ENCODE measurements at places on chromosomes 2 and 18. TPM values are rescaled to one million over a fixed set of nuclear protein-coding genes. Genes with fewer than 3 reads are reported as not detected.

Gene CIAO1
- total RNA-seq = 125 TPM

Gene SLC5A6
- total RNA-seq = 36.2 TPM

- no peak for DNase-seq
Measured at GRCh38 chr2:113979191-113980128, 89.6 kb downstream of the ACTR3 start.

DNA sequence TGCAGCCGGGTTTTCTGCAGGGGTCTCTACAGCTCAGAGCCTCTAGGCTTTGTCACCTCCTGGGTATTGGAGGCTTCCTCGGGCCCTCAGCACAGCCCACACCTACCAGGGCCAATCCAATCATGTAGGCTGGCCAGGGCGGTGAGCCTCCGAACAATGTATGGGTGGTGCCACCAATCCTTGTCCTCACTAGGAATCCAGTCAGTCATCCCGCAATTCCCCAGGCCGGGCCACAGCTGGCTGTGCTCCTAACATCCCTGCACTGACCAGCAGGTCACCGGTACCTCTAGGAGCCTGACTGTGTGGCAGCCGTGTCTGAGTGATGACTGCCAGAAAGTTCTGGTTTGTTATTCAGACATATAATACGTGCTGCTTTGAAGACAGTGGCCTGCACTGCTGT, 129.4 kb downstream of the SH3RF3 start:
- no peak for DNase-seq

DNA sequence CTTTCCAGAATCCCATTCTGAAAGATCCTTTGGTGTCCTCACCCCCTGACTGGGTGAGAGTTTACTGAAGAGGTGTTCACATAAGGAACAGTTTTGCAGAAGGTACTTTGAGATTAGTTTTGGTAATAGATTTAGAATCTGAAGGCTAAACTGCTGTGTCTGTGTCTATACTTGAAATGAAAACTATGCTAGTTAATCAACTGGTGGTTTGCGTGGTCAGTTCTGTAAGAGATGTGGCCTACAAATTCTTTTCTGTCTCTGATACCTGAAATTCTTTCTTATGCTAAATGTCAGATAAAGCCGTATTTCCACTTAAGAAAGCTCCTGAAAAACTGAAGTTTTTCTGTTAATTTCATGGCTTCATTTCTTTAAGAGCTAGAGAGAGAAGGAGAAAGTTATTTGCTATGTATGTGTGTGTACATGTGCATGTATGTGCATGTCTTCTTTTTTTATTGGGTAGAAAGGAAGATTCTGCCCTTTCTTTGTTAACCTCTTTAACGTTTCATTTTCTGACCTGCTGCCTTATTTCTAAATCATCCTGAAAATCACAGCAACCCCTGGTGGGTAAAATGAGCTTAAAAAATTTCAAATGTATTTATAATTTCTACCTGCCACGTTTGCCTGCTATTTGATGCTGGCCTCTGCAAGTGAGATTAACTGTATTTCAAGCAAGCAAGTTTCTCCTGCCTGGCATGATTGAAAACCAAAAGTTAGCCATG, 552.0 kb upstream of the NRP2 start:
- no peak for DNase-seq

GRCh38 chr2:74715880-74716279, 61.8 kb downstream of the SEMA4F start:
- DNase-seq = no peak

Gene MYO3B
- not detected for total RNA-seq

GRCh38 chr18:54528942-54529376, 62.1 kb upstream of the DYNAP start:
- no peak for DNase-seq

DNA sequence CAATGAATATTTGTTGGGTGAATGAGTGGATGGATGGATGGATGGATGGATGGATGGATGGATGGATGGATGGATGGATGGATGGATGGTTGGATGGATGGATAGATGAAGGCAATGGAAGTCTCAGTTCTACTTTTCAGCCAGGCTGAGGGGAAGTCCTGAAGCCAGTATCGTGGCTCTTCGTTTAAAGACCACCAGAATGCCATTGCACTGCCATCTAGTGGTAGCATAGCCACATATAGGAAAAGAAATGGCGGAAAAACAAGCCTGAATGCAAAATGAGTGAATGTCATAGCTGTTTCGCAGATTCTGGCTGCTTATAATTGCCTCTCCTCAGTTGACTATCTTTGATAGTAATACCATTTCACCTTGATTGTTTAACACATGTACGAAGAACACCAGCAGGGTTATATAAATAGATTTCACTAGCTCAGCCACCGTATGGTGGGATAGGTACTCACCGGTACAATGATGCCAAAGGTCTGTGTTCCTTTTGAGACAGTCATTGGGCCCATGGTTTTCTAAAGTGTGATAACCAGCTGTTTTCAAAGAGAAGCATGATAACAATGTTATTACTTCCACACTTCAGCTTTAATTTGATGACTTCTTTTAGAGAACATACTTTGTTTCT, 62.3 kb upstream of the GREB1L start:
- DNase-seq = peak; percentile 79

Gene CCDC121
- 3.0 TPM for total RNA-seq

GRCh38 chr2:24272907-24273306, 87.4 kb downstream of the ITSN2 start:
- DNase-seq = no peak

DNA sequence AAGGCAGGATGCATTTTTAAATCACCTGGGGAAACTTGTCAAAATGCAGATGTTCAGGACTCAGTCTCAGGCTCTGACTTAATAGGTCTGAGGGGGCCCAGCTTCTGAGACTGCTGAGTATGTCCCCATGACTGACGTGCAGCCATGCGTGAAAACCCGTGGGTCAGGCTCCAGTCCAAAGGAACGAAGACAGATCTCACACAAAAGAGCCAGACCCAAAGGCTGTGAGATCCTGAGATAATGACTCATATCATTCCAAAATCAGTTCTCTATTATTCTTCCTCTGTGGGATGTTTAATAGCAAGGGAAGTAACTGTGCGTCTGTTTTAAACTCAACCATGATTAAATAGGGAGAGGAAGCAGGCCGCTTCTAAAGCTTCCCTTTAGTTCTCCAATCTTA, 107.4 kb upstream of the ACAA2 start:
- no peak for DNase-seq

Gene CHRNG
- 697 TPM for total RNA-seq

- DNase-seq = peak; percentile 14
Measured at GRCh38 chr2:181117206-181117925, 137.0 kb downstream of the UBE2E3 start.

Gene PRSS56
- 2.5 TPM for total RNA-seq

Gene SPC25
- total RNA-seq = not detected

GRCh38 chr2:16031848-16032159, 91.5 kb downstream of the MYCN start:
- no peak for DNase-seq

DNA sequence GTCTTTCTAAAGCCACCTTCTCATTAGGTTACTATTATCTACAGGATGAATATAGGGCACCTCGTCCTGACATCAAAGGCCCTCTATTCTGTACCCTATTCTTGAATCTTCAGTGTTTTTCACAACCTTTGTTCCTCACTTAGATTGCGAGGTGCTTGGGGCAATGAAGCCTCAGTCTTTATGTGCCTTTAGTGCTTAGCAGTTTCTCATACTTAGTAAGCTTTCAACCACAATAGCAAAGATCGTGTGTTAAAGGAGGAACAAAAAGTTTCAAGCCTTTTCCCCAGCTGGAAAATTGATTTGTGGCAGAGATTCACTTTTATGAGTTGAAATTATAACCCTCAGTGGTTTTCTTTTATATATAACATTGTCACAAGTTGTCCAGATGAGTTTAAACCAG, 226.9 kb downstream of the MYO3B start:
- no peak for DNase-seq

GRCh38 chr2:119407430-119408220, 24.0 kb upstream of the TMEM37 start:
- DNase-seq = peak; percentile 70

GRCh38 chr2:219684721-219685689, 57.6 kb downstream of the SLC4A3 start:
- peak; percentile 68 for DNase-seq

GRCh38 chr2:62369541-62370202, 136.3 kb downstream of the TMEM17 start:
- DNase-seq = no peak

DNA sequence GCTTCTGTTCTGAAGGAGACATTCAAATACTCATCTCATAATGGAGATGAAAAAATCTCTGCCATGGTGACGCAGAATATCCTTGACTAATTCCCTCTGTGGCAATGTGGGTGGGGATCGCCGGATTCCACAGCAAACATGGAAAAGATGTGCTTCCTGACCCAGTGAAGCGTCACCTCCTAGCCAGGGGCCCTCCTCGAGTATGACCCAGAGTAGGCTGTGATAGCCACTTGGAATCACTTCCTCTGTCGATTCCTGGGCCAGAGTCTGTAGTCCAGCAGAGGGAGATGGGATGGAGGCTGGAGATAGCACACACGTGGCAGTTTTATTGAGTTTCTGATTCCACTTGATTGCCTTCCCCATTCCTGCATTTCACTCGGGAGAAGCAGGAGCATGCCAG, 36.8 kb downstream of the DRC1 start:
- DNase-seq = peak; percentile 14

DNA sequence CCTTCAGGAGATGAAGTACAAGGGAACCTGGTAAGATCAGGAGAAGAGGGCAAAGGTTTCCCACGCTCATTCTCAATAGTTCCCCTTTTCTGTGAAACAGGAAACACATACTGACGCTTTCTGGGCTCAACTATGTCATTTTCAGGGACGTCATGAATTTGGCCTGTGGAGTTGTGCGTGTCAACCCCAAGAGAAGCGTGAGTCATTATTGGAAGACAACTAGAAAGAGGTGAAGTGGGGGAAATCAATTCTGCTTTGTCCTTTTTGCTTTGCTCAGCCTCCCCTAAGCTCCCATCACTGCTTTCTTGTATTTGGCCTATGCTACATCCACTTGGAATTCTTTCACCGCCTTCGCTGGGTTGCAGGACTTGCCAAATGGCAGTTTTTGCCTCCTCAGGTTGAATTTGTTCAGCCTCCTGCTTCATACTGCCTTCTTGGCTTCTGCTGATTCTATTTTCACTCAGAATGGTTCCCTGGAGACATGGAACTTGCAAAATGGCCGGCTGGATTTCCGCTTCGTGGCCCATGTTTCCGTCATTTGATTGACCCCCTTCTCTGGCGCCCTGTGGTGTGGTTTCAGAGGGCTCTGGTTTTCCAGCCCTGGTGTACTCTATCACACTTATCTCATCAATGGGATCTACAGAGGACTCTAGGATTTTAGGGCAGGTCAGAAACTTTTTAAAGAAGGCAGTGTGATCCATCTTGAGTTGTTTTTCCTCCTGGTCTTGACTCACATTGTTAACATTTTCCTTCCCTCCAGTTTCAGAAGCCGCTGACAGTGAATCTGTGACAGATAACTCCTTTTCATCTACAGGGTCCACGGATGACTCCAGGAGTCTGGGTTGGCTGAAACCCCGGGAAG, 93.3 kb downstream of the ALPK2 start:
- no peak for DNase-seq

DNA sequence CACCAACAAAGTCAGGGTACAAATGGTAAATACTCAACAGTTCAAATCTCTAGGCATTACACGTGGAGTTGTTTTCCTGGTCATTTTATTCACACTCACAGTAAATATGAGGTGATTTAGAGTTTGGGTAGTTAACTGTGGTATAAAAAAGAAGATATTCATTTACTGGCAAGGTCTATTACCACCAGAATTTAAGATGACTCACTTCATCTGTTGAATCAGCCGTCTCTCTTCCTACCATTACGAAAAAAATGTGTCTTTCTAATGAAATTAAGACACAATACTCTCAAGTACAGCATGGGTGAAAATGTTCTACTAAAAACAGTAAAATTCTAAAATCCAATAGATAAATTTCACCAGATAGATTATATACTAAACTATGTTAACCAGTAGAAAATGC, 21.0 kb upstream of the GPR75 start:
- peak; percentile 56 for DNase-seq

DNA sequence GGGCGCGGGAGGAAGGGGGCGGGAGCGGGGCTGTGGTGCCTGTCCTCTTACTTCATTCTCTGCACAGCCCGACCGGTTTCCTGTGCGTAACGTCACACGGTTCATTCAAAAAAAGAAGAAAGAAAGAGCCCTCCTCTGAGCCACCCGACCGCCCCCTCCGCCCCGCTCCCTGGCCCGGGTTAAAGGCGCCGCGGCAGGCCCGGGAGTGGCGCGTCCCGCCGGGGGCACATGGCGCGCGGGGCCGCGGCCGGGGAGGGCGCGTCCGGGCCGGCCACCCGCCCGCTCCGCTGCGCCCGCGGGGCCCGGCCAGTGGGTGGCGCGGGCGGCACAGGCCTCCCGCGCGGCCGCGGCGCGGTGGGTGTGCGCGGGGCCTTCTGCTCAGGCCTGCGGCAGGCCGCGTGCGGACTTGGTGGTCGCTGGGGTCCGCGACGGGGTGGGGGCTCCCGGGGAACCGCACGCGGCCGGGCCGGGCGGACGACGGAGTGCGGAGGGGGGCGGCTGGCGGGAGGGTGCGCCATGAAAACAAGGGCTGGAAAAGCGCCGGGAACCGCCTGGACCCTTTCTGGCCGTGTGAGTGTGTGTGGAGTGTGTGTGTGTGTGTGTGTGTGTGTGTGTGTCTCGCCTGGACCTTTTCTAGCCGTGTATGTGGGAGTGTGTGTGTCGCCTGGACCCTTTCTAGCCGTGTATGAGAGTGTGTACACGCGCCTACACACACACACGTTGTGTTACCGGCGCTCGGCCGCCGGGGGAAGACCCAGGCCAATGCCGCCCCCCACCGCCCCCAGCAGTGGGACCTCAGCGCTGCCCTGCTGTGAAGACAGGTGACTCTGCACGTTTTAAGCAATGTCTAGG, 780 bp upstream of the BCL2 start:
- peak; percentile 82 for DNase-seq
